Effector CD8-positive, alpha-beta T cell (primary cell): ENCODE measurements at places on chromosomes 2 and 18.

- no peak for DNase-seq
These were observed 129.3 kb upstream of the HAAO start for GRCh38 chr2:42921721-42922120.

- no peak for DNase-seq
These were observed 32.0 kb downstream of the B4GALT6 start for GRCh38 chr18:31652357-31652756.

DNA sequence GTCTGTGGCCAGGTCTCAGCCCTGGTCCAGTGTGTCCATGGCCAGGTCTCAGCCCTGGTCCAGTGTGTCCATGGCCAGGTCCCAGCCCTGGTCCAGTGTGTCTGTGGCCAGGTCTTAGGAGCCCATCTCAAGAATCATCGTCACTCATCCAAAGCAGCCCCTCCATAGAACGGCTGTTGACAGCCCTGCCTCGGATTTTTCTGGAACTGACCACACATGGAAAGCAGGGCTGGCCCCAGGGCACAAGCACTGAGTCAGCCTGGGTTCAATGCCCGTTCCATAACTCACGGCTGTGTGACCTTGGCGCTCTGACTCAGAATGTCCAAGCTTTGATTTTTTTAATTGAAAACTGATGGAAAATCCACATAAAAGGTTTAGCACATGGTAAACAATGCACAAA lies 59.9 kb upstream of the SNTG2 start:
- no peak for DNase-seq

GRCh38 chr2:36174920-36175319 lies 180.7 kb upstream of the CRIM1 start:
- no peak for DNase-seq

DNA sequence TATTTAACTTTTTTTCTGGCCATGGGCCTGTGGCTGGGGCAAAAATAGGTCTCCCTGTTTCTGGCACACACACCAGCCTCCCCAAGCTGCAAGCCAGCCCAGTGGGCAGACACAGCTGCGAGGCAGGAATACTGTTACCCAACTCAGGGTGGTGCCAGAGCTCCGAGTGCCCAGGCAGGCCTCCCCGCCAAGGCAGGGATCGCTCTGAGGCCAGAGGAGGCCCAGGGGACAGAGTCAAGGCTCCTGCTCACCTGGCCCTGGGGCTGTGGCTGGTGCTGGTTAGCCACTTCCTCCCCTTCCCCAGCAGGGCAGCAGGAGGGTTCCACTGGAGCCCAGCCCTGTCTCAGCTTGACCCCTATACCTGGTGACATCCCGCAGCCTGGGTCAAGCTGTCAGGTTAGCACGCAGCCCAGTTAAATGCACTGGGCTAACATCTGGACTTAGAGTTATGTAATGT lies 67.1 kb upstream of the EPAS1 start:
- DNase-seq, result no peak

DNA sequence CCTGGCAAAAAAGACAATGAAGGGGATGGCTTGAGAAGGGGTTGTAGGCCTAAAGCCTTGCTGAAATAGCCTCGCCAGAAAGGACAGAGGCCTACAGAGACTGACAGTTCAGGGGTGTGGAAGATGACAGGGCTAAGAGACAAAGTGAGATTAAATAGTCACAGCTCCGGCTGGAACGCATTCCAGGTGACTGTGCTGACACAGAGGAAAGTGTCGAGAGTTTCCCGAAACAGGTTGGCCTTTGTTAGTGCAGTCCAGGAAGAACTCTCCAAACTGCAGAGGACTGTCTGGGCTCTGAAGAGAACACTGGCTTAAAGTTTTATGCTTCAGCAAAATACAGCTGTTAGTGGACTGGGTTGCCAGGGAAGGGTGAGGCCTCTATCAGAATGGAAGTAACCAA lies 52.8 kb downstream of the METTL4 start:
- DNase-seq, result no peak

- no peak for DNase-seq
These were observed 9.8 kb upstream of the LBH start for GRCh38 chr2:30221531-30221930.

DNA sequence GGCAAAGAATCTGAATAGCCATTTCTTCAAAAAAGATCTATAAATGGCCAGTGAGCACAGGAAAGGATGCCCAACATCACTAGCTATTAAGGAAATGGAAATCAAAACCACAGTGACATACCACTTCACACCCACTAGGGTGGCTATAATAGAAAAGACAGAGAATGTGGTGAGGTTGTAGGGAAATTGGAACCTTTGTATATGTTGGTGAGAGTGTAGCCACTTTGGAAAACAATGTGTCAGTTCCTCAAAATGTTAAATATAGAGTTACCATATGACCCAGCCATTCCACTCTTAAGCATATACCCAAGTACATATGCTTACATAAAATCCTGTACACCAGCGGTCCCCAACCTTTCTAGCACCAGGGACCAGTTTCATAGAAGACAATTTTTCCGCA lies 152.8 kb downstream of the SMAD2 start:
- DNase-seq, result no peak

- no peak for DNase-seq
These were observed 221.0 kb upstream of the TFPI start for GRCh38 chr2:187775196-187775595.

- no peak for DNase-seq
These were observed 181.3 kb upstream of the LINC00305 start for GRCh38 chr18:64330161-64330560.

DNA sequence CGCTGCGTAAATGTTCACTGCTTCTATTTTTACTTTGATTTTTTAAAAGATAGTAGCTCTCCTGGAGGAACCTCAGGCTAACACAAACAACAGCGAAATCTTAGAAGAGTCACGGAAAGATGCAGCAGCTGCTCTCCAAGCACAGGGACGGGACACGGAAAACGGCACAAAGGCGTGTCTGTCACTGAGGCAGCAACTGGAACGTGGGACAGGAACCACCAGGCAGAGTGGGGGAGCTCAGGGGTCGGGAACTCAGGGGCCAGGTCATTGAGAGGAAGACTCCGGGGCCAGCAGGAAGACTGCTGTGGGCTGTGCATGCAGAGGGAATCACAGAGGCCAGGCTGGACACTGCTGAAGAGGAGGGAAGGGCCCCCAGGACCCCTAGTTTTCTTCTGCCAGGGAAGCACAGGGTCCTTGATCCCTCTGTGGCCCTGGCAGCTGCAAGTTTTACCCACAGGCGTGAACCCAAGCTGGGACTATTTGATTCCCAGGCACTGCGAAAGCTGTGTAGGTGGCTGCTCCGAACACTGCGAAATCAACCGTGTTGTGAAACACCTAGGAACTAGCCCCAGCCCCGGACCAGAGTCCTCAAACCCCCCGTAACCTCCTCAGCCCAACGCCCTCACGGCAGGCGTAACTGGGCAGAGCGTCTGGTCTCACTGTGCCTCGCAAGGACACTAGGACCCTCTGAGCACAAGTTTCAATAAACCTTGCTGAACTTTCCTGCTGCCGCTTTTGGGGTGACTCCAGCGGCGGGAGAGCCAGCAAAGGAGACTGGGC lies 263.0 kb downstream of the EIPR1 start:
- no peak for DNase-seq

DNA sequence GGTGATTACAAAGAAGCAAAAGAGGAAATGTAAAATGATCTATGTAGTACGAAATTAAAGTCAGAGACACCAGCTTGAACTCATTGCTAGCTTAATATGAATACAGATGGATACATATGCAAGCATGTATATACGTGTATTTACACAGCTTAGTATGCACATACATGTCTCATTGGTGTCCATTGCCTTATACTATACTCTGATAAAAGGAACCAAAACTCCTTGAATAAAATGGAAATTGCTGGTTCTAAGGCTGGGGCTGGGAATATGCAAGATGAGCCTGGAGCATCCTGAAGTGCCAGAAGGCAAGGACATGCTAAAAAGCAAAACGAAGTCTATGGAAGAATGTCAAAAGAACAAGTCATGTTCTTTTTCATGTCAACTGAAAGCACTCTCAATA lies 1424.4 kb upstream of the SLC39A10 start:
- no peak for DNase-seq

- DNase-seq, result no peak
These were observed 7.8 kb downstream of the MTHFD2 start for GRCh38 chr2:74206180-74206688.

DNA sequence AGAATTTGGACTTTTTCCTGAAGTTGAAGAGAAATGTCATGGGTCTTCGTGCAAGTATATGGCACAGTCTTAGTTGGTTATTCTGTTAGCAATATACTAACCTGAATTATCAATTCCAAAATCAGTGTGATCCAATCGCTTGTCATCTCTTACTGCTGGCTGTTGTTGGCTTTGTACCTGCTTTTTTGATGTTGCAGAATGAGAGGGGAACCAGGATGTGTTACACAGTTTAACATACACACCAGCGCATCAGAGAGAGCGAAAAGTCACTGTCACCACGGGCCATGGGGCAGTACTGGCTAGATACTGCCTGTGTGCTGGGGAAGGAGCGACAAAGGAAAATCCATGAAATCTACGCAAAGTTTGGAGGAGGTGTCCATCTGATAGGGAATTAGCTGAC lies 59.3 kb upstream of the SPP2 start:
- DNase-seq, result no peak

GRCh38 chr2:23826771-23827170 lies 100.2 kb downstream of the ATAD2B start:
- DNase-seq, result no peak

GRCh38 chr2:566379-567313 lies 110.6 kb downstream of the TMEM18 start:
- no peak for DNase-seq

GRCh38 chr2:224861266-224861665 lies 145.1 kb upstream of the CCDC195 start:
- DNase-seq, result no peak

DNA sequence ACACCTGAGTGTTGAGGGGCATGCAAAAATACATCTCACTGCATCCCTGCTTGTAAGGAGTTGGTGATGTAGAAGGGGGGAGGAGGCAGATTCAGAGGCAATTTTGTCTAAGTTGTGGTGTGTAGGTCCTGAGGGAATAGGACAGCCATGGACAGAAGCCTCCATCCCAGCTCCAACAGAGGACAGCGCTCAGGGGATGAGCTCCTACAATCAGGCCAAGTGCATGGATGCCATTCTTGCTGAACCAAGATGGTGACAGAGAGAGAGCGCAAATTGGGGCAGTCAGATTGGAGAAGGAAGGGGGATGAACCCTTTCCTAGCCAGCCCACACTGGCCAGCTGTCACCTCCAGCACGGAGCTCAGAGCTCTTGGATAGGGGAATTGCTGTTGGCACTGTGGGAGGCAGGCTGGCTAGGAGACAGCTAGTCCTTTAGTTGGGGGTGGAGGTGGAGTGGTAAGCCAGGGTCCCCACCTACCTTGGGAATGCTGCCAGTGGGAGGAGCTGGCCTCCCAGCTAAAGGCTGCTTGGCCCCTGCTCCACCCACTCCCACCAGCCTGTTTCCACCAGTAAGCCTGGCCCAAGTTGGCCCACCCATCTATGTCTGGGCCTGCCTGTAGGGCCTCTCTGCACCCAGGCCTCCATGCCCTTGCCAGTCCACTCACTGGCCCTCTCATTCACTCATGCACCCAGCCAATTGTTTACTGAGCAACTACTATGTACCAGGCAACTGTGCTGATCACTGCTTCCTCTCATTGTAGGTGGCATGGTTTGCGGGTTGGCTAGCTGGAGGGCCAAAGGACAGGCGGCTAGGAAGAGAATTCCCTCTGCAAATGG lies 2.5 kb upstream of the PER2 start:
- DNase-seq, result no peak

DNA sequence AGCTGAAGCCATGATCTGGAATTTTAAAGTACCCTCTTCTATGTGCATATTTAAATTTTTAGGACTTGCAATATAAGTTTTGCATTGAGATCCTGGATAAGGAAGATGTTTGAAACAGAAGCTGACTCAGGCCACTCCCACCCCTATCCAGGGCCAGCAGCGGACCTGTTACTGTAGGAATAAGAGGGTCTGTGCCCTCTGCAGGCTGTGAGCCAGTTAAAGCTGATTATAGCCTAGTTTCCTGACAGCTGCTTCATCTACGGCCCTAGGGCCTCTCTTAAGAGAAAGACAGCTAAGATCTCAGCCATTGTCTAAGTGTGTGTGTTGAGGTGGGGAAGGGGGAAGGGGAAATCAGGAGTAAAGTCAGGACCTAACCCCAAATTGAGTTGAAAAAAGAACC lies 234.0 kb downstream of the HAUS1 start:
- no peak for DNase-seq

GRCh38 chr2:96093528-96093927 lies 22.8 kb downstream of the ADRA2B start:
- DNase-seq, result no peak

DNA sequence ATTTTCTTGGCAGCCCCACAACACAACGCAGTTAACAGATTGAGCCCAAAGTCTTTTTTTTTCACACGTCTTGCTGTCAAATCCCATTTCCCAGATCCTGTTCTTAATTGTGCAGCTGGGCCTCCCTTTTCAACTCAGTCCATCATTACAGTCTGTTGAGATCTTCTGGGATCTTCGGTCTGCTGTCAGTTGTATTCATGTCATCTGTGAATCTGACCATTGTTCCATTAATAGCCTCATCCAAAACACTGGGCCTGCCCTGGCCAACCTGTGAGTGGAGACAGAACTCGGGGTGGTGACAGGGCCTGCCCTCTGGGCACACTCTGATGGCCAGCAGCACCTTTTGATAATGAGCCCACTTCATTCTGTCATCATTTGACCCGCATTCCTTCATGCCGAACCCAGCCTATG lies 39.7 kb upstream of the SEMA4C start:
- no peak for DNase-seq

DNA sequence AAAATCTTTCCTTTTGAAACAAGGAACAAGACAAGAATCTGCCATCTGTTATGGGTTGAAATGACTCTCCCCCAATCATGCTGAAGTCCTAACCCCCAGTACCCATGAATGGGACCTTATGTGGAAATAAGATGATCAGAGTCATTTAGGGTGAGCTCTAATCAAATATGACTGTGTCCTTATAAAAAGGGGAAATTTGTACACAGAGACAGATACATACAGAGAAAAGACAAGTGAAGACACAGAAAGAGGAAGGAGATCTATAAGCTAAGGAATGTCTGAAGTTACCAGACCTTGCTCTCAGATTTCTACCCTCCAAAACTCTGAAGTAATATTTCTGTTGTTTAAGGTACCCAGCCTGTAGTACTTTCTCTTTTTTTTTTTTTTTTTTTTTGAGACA lies 15.7 kb downstream of the TGFBRAP1 start:
- DNase-seq, result no peak

- DNase-seq, result no peak
These were observed 238.5 kb upstream of the FBXO11 start for GRCh38 chr2:48144777-48145176.

DNA sequence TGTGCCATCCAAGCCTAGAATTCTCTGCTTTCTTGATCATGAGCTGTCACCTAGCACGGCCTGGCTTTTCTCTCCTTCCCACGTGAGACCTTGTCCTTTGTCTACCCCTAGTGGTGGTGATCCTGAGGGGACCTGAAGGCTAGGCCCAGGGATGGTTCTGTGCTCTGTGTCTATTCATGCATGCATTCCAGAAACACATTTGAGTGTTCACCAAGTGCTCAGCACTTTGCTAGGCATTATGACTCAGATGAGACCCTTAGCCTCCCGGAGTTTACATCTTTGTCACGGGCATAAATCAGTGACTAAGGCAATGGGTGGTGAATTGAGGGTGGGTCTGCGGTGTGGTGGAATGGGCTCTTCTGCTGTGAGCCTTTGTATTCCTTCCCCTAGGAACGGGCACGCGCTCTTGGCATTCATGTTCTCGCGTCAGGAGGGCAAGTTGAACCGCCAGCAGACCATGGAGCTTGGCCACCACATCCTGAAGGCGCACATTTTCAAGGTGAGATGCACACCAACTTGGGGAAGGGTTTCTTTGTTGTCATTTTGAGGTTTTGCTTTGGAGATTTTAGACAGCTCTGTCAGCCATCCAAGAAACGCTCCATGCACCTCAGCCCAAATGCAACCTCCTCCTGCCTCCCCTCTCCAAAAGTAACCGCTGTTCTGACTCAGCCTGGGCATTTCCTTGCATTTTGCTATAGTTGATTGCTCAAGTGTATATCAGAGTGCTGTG lies 100.9 kb downstream of the WDSUB1 start:
- no peak for DNase-seq
